ENCODE measurements at places on chromosomes 11 and 22.

DNA sequence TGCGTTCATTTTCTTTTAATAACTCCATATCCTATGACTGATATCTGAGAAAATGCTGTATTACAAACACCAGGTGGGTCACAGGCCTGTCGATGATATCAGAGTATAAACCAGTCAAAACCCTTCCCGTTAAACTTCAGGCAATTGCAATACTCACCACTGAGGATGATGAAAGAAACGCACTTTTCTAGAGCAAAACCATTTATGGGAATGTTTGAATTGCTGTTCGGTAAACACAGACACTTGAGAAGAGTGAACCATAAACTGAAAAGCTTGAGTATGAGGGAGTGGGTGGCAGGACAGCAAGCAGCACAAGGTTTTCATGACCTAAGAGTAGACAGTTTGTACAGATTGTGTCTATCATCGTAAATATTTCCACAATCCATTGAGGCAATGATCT is 139.8 kb upstream of the CEP126 start:
- no peak for DNase-seq

GRCh38 chr11:131354251-131354701 is 16.1 kb upstream of the NTM start:
- no peak for DNase-seq

- DNase-seq: no peak
These were observed 4.0 kb downstream of the OOSP4A start for GRCh38 chr11:59967677-59968394.

GRCh38 chr11:34169686-34170085 is 64.3 kb downstream of the NAT10 start:
- DNase-seq: no peak

DNA sequence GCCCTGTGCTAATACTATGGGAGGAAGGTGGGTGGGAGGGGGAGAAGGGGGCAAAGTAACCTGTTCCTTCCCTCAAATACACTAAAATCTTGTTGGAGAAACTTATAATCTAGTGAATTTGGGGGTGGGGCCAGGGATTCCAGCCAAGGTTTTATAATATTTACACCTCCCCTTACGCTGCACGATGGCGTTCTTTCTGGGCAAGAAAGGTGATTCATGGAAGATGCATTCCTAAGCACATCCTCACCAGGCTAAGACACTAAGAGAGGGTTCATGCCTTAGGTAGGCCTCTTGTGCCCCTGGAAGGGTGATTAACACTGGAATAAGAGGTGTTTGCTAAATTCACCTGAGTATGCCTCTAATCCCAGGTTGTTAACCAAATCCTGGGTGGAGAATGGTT is 82.6 kb downstream of the BARX2 start:
- no peak for DNase-seq

DNA sequence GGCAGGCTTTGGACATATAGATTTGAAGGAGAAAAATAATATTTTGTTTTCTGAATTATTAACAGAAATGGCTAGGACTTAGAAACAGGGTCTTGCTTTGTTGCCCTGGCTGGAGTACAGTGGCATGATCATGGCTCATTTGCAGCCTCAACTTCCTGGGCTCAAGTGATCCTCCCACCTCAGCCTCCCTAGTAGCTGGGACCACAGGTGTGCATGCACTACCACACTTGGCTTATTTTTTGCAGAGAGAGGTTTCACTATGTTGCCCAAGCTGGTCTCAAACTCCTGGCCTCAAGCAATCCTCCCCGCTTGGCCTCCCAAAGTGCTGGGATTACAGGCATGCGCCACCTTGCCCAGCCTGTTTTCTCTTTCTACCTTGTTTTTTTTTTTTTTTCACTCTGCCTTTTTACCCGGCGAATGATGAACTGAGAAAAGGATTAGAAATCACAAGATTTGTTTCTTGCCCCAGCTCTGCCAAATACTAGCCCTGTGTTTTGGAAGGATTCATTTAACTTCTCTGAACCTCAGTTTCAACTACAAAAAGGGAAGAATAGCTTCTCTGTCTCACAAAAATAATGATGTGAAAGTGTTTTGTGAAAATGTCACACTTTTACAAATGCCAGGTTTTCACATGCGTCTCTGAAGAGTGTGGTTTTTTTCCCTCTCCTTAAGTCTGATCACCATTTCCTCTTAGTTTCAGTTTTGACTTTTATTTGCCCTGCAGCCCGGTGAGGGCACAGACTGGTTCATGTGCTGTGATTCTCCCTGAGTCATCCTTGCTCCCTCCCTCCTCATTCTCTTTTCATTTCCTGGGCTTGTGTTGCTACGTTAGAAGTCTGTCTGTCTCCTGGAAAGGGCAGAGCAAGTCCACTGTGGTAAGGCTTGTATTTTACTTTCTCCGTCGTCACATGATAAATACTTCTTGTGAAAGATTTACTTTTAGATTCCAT is 67.7 kb downstream of the BCL2L13 start:
- peak; percentile 27 for DNase-seq

GRCh38 chr11:116829525-116830183 is at the start of gene APOC3:
Gene APOC3, plus strand, starts transcription at chr11:116829907. Its CDS starts 676 bp downstream, at chr11:116830583.
- no peak for DNase-seq

DNA sequence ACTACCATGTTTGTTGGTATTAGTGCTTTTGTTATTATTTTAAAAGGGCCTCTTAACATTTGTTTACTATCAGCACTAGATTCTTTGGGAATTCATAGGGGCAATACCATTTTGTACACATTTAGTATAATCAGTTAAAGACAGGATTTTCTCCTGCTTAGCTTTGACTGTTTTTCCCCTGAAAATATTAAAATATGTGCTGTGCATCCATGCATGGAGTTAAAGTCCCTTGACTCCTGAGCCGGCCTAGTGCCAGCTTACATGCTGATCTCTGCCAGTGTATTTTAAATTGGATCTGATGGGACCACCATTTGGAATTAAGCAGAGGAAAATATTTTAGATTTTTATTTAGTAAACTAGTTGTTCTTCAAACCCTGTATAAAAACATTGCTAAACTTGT is 161.4 kb downstream of the METTL15 start:
- no peak for DNase-seq

GRCh38 chr11:2778630-2779498 is 79.1 kb upstream of the KCNQ1OT1 start:
- no peak for DNase-seq

GRCh38 chr22:21591695-21592094 is 24.2 kb downstream of the UBE2L3 start:
- no peak for DNase-seq

DNA sequence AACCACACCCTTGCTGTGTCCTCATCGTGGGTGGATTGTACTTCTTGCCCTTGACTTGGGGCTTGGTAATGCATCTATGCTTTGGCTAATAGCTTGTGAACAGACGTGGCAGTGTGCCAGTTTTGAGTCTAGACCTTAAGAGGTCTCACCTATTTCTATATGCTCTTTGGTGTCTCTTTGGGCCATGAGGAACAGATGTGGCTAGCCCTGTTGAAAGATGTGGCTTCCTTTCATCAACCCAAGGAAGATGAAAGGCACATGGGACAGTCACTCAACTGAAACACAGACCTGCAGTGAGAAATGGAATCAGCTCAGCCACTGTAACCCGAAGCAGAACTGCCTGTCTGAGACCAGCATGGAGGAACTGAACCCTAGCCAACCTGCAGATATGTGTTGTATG is 7.9 kb upstream of the NELL1 start:
- DNase-seq: no peak

- DNase-seq: no peak
These were observed 35.2 kb downstream of the KMT5B start for GRCh38 chr11:68177877-68178276.

DNA sequence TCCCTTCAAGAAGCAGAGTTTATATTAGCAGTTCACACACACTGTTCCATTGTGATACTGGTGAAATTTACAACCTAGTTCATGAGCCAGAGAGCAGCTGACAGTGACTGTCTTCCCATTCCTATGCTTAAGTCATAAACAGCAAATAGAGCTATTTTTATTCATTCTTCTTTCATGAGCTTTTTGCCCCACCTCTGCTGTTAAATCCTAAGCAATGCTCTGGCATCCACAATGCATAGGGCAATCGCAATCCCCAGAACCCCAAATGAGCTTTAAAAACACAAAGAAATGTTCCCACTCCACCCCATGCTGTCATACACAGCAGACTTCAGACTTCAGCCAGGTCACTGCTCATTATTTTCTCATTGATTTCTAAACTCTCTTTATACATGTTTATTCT is 307.5 kb downstream of the ETS1 start:
- DNase-seq: no peak

GRCh38 chr11:77401486-77402217 is 72.2 kb downstream of the PAK1 start:
- no peak for DNase-seq

GRCh38 chr11:117466966-117467365 is 139.3 kb downstream of the CEP164 start:
- no peak for DNase-seq

DNA sequence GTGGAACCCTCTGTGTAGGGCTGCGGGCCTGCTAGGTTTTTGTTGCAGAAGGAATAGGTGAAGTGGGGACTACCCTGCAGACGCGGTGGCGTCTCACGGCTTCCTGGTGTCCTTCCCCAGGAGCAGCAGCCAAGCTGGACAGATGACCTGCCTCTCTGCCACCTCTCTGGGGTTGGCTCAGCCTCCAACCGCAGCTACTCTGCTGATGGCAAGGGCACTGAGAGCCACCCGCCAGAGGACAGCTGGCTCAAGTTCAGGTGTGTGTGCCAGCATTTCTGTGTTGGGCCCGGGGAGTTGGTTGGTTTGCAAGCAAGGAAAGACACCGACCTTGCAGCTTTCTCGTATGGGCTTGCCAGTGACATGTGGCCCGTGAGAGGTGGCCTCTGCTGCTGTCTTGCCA is 15.3 kb downstream of the TAB1 start:
- no peak for DNase-seq

DNA sequence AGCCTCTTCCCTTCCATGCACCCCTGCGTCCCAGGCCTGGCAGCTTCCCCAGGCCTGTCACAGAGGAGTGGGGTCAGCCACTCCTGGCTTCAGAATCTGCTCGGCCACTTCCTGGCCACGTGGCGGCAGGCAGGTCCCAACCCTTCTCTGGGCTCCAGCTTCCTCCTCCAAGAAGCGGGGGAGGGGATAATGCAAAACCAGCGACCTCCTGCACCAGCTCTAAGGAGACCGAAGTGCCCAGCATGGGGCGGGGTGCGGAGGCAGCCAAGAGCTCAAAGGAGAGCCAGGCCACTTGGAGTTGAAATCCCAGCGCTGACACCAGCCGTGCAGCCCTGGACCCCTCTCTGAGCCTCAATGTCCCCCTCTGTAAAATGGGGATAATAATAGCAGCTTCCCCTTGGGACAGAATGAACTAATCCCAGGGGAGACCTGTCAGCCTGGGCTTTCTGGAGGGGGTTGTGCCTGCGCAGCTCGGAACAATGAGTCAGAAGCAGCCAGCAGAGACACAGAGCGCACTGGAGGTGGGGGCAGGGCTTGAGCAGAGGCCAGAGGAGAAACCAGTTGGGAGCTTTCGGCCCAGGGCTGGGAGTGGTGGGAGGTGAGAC is 22.8 kb upstream of the PICK1 start:
- DNase-seq: no peak

GRCh38 chr11:133619973-133620372 is 87.7 kb upstream of the OPCML start:
- DNase-seq: no peak

- no peak for DNase-seq
These were observed 3.6 kb downstream of the C11orf86 start for GRCh38 chr11:66978717-66979116.

DNA sequence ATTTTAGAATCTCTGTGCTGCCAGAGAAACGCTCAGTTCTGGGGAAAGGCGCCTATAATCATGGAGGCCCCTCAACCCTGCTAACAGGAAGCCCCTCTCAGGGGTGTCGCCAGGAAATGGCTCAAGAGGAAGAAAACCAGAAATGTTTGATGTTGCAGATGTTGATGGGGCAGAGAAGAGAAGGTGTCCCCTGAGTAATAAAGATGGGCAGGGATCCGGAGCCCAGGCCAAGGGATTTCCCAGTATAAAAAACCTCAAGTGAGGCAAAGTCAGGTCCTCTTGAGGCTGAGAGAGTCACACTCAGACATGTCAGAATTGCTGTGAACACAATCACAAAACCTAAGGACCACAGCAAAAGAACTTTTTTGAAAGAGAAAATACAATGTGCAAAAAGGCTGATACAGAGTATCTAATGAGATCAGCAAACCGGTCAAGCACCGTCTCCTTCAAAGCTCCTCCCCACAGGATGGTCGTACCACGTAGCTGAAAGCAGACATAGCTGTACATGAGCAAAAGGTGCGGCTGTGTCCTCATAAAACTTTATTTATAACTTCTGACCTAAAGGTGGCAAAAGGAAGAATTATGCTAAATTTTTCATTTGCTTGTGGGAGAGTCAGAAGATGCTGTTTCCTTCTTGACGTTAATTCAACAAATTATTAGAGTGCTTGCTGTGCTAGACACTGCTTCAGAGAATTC is 12.2 kb downstream of the MOV10L1 start:
- no peak for DNase-seq

DNA sequence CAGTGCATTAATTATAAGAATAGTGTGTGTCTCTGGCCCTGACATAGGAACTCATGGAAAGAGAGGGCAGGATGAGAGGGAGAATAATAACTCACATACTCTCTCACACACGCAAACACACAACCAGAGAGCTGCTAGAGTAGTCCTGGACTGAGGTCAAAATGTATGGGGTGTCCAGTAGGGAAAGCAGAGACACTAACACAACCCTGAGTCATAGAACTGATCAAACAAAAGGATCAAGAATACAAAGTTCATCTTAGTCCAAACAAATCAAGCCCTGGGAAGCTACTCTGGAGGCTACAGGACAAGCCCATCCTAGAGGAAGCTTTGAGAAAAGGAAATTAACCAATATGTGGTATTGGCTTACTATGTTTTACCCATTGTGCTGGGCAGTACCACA is 178.5 kb upstream of the GUCY1A2 start:
- no peak for DNase-seq

DNA sequence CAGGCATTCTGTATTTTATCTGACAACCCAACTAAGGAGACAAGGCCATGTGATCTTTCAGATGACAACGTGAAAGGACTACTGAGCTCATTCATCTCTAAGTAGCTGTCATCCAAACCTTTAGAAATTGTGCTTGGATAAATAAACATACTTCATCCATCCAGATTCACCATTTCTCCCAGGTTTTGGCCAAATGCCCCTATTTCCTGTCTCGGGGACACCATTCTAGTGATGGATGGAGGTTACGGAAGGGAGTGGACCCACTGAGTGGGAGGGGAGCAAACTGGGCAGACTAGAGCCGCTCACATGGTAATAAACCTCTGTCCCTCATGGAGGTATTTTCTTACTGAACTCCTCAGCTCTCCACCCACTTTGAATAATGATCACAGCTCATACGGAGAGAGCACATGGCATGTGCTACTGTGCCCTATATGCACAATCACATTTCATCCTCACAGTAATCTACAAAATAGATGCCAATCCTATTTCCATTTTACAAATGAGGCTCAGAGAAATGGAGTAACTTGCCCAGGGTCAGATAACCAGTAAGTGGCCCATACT is 114.4 kb downstream of the SLC1A2 start:
- DNase-seq: no peak

GRCh38 chr11:60428517-60428916 is 855 bp upstream of the MS4A5 start:
- no peak for DNase-seq

GRCh38 chr11:34536056-34536455 is 22.5 kb upstream of the ELF5 start:
- DNase-seq: no peak

GRCh38 chr11:84215672-84216071 is 929.5 kb upstream of the CCDC90B start:
- no peak for DNase-seq

GRCh38 chr11:4589017-4589416 is 4.8 kb upstream of the OR52I1 start:
- DNase-seq: no peak
